ENCODE measurements at places on chromosomes 6 and 20.
A peak's percentile ranks its signal among the peaks of the same experiment; 100 is the strongest.

GRCh38 chr20:58911970-58912369, 59.5 kb downstream of the GNAS start:
- no peak for DNase-seq

GRCh38 chr6:57216235-57217101, 5.6 kb downstream of the RAB23 start:
- no peak for DNase-seq

GRCh38 chr6:157632821-157633220, 190.2 kb upstream of the SNX9 start:
- no peak for DNase-seq

GRCh38 chr6:73969971-73970970, 274.3 kb downstream of the CD109 start:
- no peak for DNase-seq

- DNase-seq: no peak
These were observed 106.9 kb downstream of the IPCEF1 start for GRCh38 chr6:154249499-154250298.

GRCh38 chr20:33843854-33844253, 32.7 kb downstream of the CHMP4B start:
- DNase-seq: no peak

DNA sequence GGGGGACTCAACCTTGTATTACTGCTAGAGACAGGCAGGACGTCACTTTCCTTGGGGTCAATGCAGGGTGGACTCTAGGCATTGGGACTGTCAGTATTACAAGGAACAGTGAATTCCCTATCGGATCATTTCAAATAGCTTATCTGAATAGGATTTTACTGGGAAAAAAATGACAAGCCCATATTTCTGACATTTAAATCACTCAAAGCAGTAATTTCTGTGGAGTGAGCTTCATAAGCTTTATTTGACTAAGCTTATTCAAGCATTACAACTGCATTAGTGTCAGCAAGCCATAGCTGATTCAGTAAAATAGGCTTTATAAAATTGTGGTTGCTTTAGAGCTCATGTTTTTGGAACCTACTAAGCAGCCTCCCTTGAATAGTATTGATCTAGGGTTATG, 44.3 kb downstream of the TRDN start:
- DNase-seq: no peak

- peak; percentile 84 for DNase-seq
These were observed 216.5 kb downstream of the ZMYND8 start for GRCh38 chr20:47139934-47140535.

DNA sequence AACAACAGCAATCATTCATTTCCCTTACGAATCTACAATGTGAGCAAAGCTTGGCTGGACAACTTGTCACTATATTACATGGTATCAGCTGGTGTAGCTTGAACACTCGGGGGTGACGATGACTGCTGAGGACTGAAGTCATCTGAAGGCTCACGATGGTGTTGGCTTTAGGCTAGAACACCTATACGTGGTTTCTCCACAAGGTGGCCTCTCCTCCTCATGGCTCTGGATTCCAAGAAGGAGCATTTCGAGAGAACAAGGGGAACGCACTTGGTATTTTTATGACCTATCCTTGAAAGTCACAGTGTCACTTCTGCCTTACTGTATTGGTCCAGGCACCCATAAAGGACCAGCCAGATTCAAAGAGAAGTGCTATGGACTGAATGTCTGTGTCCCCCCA, 37.5 kb upstream of the ADGRF1 start:
- no peak for DNase-seq

GRCh38 chr6:143205131-143205535, 144.4 kb downstream of the AIG1 start:
- DNase-seq: no peak

GRCh38 chr20:50273601-50274491, 83.2 kb downstream of the CEBPB start:
- DNase-seq: no peak

DNA sequence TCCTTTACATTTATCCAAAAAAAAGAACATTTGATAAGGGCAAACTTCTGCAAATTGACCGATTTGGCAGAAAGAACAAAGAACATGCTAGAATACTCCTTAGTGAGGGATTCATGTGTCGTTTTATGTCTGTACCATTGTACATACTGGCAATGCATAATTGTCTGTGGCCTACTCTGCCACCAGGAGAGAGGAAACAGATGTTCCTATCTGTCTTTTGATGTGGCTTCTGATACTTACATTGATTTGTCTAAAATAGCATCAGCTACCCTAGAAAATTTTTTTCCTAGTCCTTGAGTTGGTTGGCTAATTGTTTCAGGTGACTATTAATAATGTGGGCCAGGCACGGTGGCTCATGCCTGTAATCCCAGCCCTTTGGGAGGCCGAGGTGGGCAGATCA, 654.1 kb downstream of the KIF16B start:
- DNase-seq: no peak

GRCh38 chr6:108897371-108897770, 49.1 kb downstream of the ARMC2 start:
- DNase-seq: no peak

DNA sequence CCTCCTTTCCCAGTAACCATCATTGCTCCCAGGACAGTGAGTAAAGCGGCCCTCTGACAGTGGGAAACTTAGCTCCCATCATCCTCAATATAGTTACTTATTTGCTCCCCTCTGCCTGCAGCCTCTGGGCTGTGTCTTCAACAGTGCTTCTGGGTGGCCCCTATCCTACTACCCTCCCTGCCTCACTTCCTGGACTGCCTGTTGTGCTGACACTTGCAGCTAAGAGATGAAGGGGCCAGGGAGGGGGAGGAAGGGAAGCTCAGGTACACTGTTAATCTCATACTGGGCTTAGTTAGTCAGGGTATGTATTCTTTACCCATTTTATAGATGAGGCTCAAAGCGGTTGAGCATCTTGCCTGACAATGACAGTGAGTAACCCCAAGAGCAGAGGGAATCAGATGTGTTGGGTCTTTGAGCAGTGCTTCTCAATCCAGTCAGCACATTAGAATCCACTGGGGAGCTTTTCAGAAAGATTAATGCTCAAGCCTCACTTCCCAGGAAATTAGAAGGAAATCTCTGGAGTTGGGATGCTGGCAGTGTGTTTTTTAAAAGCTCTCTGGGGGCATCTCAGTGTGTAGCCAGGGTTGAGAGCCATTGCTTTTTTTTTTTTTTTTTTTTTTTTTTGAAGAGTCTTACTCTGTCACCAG, 27.1 kb upstream of the KCNK5 start:
- DNase-seq: no peak

GRCh38 chr6:120405947-120406346, 928.3 kb downstream of the TBC1D32 start:
- no peak for DNase-seq

DNA sequence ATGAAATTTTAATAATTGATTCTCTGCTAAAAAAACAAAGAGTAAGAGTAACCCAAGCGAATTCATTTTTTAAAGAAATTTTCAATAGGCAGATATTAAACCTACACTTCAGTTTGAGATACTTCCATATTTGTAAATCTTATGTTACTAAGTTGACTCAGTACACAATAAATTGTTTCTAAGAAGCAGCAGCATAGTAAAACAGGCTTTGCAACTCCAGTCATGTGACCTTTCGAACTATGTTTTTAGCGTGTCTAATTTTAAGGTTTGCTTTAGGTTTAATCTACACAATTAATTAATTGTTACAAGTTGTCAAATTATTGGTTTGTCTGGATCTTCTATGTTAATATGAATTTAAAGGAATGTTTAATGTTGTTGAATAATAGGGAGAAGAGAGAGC, 708.9 kb upstream of the CITED2 start:
- DNase-seq: no peak

GRCh38 chr20:904039-904545, 12.0 kb downstream of the ANGPT4 start:
- DNase-seq: no peak

GRCh38 chr6:26294302-26294701, 70.7 kb upstream of the BTN3A2 start:
- no peak for DNase-seq

DNA sequence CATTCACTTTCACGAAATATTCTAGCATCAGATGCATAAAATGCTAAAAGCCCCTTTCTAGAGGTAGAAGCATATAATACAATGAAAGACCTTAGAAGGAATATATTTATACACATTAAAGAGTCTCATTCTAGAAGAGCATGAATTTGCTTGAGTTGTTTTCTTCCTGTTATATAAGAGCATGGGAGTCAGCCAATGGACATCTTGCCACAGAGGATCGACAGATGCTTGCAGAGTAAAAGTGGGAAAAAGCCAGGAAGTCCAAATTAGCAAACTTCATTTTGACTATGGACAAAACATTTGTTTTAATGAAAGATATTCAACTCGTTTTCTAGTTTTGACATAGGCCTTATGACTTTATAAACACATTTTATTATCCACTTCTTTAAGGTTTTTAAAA, 44.2 kb upstream of the RIPPLY2 start:
- DNase-seq: no peak

- no peak for DNase-seq
These were observed 318.1 kb downstream of the CLIC5 start for GRCh38 chr6:45697605-45698004.

DNA sequence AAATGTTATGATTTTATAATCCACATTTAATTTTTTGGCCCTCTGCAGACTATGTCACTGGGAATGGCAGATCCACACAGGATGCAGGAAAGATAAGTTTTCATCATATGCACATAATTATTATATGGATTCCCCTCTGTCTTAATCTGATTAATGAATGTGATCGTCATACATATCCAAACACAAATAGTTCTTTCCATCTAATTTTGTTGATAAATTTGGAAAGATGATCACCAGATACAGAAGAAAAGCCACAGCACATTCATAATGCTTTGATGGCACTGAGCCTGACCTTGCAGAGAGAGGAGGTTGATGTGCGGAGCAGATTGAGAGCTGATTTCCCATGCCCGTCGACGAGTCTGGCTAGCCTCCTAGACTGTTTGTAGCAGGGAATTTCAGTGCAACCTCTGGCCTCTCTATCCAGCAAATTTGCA, 471.5 kb downstream of the EPM2A start:
- DNase-seq: no peak

- DNase-seq: no peak
These were observed 34.6 kb downstream of the BANF2 start for GRCh38 chr20:17734374-17734773.

- peak; percentile 13 for DNase-seq
These were observed 365.7 kb upstream of the EPHA7 start for GRCh38 chr6:93784794-93785693.

DNA sequence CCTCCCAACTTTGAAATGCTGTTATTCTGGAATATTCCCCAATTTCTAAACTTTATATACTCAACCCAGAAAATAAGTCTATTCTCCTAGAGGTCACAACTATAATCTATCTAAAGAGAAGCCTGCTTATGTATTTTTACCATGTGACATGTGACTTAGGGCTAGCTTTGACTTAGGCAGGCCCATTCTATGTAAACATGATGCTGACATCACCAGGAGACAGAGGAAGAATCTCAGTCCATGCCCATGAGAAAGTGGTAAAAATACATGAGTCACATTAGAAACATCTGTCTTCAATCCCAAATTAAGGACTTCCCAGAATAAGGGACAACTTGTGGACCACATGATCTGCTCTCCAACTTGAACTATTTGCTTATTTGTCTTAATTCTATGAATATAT, 113.6 kb upstream of the ID4 start:
- DNase-seq: no peak

DNA sequence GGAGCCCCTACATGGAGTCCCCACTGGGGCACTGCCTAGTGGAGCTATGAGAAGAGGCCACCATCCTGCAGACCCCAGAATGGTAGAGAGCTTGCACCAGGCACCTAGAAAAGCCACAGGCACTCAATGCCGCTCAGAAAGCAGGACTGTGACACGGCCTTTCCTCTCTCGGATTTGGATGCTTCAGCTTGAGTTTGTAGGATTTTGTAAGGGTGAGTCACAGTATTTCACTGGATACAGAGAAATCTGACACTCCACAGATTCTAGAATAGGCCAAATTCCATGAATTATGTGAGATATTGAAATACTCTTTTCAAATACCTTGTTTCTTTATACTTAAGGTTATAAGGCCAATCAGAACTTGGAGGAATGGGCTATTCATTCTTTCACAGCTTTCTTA, 424.5 kb downstream of the HTR1B start:
- no peak for DNase-seq

DNA sequence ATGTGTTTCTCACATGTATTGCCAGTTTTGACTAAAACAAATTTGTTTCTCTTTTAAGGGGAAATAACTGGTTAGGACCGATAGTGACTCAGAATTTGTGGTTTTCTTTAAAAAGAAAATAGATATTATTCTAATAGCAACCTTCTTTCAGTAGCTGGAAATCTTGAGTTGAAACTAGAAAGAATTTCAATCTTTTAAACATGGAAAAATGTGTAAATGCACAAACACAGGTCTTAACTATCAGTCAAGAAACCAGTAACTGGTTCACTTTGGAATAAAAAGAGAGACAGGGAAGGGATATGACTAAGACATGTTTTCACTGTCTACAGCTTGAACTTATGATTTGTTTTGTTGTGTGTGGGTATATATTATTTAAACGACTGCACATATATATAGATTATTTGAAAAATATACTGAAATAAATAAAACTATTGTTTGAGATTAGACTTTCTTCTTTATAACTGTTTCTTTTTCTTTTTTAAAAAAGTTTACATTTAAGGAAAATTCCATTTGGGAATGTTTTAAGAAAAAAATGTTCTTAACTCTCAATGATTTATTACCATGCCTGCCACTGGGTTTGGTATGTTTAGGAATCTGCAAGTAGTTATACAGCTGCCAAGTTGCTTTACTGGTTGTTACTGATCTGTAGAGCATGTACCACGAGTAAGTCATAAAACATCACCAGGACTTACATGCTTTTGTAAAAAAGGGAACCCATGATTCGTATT, 753.3 kb upstream of the MARCKS start:
- no peak for DNase-seq

- DNase-seq: no peak
These were observed 157.8 kb downstream of the SASH1 start for GRCh38 chr6:148500402-148500801.

GRCh38 chr6:39338397-39338796, 15.9 kb upstream of the KCNK16 start:
- DNase-seq: no peak

DNA sequence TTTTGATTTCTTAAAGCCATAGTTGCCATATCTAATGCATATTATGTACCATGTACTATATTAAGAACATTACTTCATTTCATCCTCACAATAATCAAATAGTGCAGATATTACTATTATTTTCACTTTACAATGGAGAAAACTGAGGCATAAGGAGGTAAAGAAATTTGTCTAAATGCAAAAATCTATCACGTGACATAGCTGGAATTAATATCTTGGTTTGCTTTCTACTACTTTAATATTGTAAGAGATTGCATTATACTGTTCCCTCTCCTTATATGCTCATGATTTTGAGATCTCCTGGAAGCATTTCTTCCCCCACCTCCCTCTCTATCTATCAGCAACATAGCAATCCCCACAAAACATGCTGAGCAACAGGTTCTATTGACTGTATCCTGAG, 330.8 kb upstream of the SPTLC3 start:
- DNase-seq: no peak

All from lung (tissue), 17 donors.